Hematopoietic multipotent progenitor cell treated with erythropoietin and hydrocortisone succinate and interleukin-3 and kit ligand, for 4 days (in vitro differentiated cells): ENCODE measurements at places on chromosomes 1 and 21.

DNA sequence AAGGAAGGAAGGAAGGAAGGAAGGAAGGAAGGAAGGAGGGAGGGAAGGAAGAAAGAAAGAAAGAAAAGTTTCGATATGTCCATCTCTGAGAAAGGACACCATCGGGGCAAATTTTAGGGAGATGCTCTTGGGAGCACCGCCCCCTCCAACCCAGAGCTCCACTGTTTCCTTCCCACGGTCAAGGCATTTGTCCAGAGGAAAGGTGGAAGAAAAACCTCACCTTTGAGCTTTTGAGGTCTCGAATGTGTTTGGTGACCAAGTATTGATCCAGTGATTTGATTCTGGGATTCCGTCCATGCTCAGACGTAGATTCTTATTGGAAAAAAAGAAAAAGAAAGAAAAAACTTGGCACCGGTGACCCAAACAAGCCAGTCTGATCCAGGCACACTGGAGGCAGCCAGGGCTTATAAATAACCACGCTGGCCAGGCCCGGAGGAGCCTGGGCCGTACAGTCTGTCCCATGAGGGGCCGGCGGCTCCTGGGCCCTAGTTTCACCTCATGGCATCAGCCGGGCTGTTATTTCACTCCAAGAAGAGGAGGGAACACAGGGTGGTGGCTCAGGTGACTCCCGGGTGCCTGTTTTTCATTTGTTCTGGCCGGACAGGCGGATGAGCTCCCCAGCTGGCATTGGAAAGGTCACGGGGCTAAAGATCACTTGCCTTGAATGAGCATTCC lies 36.1 kb upstream of the SLC25A33 start:
- DNase-seq = no peak

DNA sequence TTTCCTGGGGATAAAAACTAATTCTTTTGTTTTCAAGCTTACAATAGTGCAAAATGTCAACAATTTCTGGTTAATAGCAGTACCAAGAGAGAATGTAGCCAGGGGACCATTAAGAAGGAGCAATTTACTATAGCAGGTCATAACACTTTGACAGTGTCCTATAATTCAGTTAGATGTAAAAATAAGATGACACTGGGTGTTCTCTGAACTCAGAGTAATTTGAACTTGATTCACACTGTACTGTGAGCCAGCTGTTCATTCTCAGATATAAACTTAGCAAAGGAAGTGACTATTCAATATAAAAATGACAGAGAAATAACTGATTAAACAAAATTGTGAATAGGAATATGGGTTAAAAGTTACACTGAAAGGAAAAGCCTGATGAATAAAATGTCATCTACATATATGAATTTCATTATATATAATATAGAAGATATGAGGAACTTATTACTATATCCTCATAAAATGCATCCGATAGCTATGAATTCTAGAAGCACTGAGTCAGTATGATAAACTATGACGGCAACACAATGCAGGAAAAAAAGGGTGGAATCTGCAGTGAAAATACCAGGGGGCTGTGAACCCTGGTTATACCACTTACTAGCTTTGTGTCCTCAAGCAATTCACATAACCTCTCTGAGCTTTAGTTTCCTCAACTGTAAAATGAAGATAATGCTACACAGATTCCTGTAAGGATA lies 135.9 kb downstream of the ACBD6 start:
- no peak for DNase-seq

DNA sequence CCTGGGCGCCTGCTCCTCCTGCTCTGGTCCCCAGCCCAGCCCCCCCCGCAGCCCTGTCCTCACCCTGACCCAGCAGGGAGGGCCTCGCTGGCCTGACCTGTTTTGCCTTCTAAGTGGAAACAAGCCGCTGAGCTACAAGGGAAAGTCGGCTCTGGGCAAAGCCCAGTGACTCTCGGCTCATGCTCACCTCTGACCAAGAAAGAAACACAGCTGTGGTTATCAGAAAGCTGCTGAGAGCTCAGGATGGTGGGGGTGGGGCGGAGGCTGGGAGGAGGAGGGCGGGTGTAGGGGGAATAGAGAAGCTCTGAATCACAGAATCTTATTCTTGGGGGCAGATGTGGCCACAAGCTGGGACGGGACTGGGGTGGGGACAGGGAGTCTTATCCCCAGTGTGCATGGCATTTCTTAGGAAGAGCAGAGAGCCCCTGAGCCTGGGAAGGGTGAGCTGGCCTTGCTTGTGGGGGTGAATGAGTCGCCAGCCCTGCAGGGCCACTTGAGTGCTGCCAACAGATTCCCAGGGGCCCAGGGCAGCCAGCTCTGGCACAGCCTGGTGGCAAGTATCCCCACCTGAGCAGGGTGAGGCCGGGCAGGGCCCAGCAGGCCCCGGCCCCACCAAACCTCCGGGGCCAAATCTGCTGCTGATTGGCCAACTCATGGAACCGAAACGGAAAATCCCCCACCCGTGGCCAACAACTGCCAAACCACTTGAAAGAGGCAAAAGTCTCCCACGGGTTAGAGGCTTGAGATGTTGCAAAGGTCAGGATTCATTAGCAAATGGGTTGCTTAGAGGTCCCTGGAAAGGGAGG lies 120.6 kb downstream of the SPSB1 start:
- DNase-seq = peak; percentile 81

DNA sequence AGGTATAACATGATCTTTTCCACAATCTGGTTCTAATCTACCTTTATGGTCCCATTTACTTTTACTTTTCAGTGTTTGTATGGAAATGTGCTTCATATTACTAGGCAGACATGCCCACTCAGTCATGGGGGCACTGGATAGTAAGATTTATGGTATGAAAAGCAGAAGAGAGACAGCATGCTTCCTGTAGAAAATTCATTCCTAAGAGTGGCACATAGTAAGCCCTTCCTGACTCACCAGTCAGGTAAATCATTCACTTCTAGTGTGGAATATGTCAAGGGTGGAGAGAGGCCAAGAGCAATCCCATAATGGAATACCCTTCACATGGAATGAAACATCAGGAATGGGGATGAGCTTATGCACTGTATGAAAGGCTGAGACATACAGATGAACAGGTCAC lies 49.5 kb upstream of the BCL10 start:
- no peak for DNase-seq

DNA sequence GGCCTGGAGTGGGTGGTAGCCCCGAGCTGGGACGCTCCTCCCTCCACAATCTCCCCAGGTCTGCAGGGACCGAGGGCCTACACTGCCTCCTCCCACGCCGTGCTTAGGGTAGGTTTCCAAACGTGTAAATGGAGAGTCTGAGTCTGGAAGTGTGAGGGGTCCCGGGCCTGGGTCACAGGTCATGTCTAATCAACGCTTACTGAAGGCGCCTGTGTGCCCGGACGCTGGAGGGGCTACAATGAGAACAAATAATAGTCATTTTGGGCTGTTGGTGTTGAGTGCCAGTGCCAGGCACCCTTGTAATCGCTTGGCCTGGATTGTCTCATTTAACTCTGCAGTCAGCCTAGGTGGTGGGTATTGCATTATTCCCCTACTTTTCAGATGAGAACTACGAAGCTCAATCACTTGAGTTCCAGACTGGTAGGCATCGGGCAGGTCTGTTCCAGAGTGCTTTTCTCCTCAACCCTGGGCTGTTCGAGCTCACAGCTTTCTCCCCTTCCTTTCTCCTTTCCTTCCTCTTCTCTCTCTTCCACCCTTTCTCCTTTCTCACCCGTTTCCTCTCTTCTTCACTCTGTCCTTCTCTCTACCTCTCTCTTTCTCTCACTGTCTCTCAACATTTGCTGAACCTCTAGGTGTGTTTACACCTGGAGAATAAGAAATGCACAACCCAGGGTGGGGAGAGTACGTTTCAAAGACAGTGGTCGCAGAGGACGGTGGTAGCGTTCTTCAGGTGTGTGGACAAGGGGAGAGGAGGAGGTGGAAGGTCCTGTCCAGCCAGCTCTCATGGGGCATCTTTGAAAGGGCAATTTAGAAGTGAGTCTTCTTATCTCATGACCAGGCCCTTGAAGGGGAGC lies 883 bp downstream of the SLC66A1 start:
- DNase-seq = peak; percentile 79

DNA sequence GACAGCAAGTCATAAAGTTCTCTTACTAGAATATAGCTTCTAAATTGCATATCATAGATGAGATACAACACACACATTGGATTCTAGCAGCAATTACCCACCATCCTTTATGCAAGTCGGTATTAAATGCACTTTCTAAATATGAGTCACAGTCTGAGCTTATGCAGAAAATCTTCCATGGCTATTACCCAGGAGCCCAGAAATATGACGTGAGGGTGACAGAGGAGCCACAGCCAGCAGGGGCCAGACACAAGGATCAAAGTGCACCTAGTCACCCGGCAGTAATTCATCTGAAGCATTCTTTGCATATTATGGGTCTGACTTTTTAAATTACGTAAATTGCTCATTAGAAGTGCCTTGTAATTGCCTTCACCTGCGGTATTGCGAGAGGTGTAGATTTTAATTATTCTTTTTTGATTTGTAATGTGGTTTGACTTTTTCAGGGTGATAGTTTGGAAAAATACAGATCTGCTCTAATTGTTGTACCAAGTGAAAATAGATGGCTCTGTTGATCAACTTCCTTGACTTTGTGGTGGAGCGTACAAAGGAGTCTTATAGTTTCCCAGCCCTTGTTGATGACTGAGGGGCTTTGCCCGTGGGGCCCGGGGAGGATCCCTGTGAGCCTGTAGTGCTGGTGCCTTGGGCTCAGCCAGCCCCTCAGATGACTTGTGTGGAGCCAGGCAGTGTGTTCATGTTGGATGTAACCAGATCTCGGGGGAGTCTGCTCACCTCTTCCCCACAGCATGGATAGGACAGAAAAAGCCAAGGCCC lies 470.0 kb upstream of the VAMP3 start:
- no peak for DNase-seq

DNA sequence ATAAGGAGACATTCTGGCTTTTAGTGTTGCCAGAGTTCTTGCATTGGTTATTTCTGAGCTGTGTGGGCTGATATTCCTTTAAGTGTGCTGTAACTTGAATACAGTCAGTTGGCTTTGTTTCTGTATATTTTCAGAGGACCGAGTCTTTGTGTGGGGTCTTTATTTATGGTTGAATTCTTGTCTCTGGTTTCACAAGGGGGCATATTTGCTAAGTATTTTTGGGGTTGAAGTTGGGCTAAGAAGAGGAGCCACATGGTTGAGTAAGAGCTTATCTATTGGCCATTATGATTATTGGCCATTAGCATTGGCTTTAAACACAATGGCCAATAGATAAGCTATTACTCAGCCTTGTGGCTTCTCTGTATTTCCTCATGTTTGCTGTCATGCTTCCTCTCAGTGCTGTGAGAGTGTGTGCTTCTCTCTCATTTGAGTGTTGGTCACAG lies 26.3 kb upstream of the PTGFR start:
- DNase-seq = peak; percentile 9

DNA sequence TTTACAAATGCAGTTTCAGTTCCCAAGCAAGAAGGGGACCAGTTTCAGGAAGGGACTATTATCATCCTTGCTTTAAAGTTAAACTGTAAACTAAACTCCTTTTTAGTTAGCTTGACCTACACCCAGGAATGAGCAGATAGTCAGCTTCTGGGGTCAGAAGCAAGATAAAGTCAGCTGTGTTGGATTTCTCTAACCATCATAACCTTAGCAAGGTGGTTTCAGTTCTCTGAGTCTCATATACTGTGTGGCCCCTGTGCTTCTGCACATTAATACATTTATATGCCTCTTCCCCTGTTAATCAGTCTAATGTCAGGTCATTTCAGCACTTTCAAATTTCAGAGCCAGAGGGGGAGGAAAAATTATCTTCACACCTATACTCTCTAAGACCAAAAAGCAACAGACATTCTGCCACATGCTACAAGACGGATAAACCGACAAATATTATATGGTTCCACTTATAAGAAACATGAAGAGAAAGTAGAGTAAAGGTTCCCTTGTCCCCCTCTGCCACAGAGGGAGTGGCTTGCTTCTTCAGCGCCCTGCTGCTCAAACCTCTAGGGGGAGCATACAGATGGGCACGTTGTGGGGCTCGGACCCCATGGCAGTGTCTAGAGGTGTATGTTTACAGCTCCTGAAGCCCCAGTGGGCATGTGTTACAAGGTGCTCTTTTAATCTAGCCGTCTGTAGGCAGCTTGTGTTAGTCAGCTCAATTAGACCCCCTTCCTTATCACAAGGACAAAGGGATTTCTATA lies 89.1 kb downstream of the SMYD3 start:
- no peak for DNase-seq

GRCh38 chr1:247721222-247721621 lies 4.8 kb upstream of the OR6F1 start:
- DNase-seq = no peak

DNA sequence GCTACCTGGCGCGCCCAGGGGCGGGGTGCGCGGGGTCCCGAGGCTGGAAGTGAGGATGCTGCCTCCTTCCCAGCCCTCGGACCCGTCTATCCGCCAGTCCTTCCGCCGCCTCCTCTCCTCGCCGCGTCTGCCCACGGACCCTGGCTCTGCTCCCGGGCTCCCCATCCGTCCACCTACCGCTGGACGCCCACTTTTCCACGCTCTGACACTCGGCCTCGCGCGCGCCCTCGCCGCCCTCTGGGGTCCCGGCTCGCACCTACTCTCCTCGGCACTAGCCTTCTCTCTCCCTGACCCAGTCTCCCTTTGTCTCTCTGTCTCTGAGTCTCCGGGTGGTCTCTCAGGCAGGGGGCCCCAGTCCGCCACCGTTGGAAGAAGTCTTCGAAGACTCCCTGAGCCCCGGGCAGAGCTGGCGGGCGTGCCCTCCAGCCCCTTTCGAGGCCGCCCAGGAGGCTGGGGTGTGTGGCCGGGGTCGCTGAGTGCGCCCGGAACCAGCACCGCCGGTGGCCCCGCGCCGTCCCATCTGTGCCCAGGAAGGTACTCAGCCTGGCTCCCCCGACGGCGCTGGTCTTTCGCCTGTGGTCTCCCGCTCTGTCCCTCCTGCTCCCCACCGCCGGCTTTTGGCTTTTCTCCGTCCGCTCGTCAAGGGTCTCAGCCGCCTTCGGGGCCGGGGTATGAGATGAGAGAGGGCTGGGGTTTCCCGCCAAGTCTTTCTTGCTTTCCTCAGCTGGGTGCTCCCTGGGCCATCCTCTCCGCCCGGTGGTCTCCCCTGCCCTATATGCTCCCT lies 610 bp downstream of the DRAXIN start:
- DNase-seq = no peak

DNA sequence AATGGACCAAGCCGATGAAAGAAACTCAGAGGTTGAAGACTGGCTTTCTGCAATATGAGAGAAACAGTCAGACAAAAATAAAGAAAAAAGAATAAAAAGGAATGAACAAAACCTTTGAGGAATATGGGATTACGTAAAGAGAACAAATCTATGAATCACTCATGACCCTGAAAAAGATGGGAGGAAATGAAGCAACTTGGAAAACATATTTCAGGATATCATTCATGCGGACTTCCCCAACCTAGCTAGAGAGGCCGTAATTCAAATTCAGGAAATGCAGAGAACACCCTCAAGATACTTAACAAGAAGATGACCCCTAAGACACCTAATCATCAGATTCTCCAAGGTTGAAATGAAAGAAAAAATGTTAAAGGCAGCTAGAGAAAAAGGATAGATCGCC lies 705.3 kb upstream of the CHRM3 start:
- DNase-seq = no peak

- DNase-seq = peak; percentile 76
These were observed 1.3 kb downstream of the DYRK1A start for GRCh38 chr21:37367703-37368540.

- no peak for DNase-seq
These were observed 350.9 kb upstream of the SPAG17 start for GRCh38 chr1:118535901-118536300.
